ENCODE measurements at places on chromosomes 1 and 21.

GRCh38 chr1:69766431-69767180 is 198.9 kb downstream of the LRRC7 start:
- DNase-seq, result no peak

DNA sequence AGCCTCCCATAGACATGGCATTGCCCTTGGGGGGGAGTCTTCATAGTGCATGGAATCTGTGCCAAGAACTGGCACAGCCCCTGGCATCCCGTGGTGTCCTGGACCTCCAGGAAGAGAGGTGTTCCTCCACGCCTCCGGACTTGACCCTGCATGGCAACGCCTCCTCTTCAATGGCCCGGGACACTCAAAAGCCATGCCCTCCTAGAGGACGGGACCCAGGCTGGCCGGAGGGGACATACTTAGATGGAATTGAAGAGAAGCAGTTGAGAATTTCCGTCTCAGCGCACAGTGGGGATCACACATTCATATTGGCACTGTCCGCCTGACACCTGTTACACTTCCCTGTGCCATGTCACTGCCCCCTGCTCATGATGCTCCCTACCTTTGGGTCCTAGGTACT is 38.4 kb upstream of the TENT5C start:
- DNase-seq, result no peak

- peak; percentile 27 for DNase-seq
These were observed 26.2 kb downstream of the ATP8B2 start for GRCh38 chr1:154351363-154352068.

DNA sequence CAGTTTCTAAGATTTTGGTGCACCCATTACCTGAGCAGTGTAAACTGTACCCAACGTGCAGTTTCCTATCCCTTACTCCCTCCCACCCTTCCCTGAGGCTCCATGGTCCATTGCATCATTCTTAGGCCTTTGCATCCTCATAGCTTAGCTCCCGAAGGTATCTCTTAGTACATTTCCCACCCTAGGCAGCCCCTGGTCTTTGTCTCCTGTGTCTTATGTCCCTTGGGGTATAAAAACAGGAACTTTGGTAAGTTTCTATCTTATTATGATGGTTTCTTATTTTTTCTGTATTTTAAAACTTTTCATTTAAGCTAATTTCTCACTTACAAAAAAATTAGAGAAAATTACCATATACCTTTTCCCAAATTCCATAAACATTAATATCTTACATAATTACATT is 78.1 kb downstream of the URB2 start:
- no peak for DNase-seq

DNA sequence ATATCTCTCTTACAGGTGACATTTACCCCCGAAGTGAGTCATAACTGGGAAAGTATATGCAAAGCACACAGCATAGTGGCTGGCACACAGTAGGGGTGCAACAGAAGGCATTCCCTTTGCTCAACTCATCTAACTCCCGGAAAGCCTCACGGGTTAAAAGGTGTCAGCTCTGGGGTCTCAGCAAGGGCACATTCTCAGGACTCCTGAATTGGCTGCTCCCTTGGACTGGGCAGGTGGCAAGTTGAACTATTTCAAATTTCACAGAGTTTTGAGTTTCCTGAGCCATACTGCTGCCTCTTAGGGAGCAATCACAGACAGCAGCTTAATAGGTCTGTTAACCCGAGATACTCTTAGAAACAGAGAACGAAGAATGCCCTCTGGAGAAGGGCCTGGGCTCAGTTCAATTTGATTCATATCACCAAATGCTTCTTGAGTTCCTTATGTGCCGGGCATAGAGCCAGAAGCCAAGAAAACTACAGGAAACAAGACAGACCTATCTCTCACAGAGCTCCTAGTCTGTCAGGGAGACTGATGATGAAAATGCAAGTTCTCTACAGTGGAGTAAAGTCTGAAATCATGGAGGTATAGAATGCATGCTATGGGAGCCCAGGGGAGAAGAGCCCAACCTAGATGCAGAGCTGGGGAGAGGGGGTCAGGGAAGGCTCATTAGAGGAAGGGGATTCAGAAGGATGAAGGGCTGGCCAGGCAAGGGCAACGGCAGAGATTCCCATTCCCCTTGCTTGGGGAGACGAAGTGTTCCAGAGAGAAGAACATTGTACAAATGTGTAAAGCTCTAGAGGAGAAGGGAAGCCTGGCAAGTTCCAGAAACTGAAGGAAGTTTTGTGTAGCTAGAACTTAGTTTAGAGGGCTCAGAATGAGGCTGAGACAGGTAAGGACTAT is 143.9 kb upstream of the HMGB4 start:
- no peak for DNase-seq

DNA sequence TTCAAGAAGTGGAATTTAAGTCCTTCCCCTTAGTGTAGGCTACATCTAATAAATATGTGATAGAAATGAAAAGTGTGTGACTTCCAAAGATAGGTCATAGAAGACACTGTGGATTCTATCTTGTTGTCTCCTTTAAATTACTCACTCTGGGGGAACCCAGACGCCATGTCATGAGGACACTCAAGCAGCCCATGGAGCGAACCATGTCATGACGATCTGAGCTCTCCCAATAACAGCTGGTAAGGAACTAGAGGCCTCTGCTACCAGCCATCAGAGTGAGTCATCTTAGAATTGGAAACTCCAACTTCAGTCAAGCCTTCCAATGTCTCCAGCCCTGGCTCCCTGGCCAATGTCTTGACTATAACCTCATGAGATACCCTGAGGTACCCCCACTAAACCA is 6.3 kb downstream of the COA7 start:
- DNase-seq, result no peak

Data from epithelial cell of esophagus (primary cell).